Amniotic stem cell (primary cell): ENCODE measurements at places on chromosomes 13 and 19.

DNA sequence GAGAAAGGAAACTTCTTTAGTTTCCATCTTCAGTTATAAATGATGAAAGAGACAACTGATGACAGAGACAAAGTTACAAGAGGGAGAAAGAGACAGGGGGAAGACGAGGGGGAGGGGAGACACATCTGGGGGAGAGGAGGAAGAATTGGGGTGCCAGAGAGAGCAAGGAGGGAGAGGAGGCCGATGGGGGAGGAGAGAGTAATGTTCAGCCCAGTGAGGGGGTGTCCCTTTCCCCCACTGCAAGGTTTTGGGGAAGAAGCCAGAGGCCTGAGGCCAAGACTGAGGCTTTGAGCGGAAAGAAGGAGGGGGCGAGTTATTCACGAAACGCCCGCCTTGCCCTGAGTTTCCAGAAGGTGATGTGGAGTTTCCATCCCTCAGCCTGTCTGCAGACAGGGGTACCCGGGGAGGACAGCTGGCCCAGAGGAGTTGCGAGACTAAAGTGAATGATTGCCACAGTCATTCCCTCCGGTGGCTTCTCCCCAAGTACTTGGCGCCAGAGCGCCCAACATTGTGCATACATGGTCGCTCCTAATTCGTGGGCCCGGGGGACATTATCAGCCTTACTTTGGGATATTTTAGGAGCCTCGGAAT is 558 bp upstream of the PPAN start:
- DNase-seq, result no peak

DNA sequence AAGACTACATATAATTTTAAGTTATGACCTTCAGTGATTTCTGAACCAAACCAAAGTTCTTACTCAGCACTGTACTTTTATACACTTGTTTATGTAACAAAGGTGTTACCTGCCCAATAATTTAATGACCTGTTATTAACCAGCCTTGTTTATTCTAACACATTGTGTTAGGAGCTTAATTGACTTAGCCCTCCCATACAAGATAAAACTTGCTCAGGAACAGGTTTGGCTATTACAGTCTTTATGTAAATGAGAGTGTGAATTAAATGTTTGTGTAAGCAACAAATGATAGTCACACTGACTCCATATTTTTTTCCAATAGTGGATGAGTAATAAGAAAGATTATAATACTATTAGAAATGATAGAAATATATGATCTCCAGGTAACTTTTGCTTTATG is 51.8 kb upstream of the MYCBP2 start:
- no peak for DNase-seq

- no peak for DNase-seq
These were observed 7.3 kb downstream of the PTGER1 start for GRCh38 chr19:14467816-14468215.

GRCh38 chr19:46631481-46631880 is 4.5 kb downstream of the GNG8 start:
- no peak for DNase-seq
